Gastrocnemius medialis (tissue), 4 donors: ENCODE measurements at places on chromosomes 3 and 15. TPM values are rescaled to one million over a fixed set of nuclear protein-coding genes. Genes with fewer than 3 reads are reported as not detected.

- no peak for DNase-seq
Observed at GRCh38 chr15:62287066-62287857, 122.2 kb upstream of the C2CD4B start.

- DNase-seq: no peak
Observed at GRCh38 chr3:103730744-103731143, 1295.9 kb downstream of the ZPLD1 start.

The ATG3 gene
- 56.2 TPM for total RNA-seq

- no peak for DNase-seq
Observed at GRCh38 chr3:107063351-107063750, 313.9 kb upstream of the CCDC54 start.

DNA sequence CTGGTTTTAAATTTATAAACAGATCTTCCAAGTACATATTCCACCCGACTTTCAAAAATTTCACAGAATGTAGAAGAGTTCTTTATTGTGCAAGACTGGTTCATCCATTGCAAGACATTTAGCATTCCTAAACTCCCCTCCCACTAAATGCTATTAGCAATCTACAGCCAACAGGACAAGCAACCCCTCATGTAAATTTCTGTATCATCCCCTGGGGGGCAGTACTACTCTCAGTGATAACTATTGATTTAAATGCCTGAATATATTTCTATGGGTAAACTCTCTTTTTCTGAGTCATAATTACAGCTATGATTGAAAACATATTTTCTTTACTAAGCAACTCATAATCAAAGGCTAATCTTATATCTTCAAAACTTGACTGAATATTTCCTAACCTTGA, 10.7 kb upstream of the SLC15A2 start:
- DNase-seq: no peak

DNA sequence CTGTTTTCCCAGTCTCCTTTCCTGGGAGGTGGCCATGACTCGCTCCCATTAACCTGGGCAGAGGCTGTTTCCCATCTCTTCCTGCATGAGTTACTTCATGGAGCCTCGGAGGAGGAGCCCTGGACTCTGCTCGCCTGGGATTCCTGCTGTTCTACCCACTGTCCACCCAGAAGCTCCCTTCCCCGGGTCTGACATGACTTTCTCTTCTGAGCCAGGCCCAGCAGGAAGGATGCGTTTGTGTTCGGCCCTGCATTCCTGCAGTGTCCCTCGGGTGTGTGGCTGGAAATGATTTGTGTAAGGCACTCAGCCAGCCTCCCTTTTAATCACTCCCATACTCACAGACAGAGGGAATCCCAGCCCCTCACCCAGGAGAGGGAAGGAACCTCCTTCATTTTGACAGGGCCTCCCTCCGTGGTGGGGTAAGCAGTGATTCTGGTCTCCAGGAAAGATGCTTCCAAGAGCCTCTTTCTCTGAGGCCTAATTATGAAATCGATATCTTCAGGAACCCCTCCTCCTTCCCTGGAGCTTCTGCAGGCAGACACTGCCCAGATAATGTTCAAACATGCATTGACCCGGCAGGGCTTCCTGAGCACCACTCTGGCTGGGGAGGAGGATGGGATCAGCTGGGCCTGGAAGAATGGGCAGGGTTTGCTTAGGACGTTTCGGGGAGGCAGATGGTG, 41.6 kb upstream of the DLG1 start:
- no peak for DNase-seq

DNA sequence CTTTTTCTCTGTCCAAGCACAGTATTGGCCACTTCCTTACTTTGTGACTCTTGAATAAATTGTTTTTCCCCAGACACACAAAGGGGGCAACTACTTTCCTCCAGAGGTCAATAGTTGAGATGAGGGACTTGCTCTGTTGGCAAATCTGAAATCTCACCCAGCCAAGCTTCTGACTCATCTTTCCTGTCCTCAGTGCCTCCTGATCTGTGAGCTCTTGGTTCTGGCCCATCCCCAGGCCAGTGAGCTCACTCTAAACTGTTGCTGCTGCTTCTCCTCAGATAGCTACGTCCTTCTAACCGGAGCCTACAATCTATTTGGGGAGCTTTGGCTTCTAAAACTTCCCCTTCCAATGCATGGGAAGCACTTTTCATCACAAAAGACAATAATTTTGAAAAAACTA, 50.0 kb upstream of the NMD3 start:
- DNase-seq: peak; percentile 43

DNA sequence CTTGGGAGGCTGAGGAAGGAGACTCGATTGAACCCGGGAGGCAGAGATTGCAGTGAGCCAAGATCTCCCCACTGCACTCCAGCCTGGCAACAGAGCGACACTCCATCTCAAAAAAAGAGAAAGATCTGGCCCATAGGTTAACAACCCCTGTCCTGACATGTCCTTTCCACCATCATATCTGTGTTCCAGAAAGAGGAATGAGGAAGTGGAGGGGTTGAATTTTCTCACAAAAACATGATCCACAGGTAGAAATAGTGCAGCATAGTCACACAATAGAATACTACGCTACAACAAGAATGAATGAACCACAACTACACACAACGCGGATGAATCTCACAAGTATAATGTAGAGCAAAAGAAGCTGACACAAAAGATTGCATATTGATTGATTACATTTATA, 4.7 kb upstream of the SLC51B start:
- no peak for DNase-seq

DNA sequence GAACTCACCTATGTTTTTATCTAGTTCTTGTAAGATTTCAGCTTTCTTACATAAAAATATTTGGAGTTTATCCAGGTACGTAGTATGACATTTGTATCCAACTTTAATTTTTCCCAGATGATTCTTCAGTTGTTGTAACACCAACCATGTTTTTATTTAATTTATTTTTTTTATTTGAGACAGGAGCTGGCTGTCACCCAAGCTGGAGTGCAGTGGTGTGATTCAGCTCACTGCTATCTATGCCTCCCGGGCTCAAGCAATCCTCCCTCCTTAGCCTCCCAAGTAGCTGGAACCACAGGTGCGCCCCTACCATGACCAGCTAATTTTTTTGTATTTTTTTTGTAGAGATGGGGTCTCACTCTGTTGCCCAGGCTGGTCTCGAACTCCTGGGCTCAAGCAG, 6.6 kb downstream of the XYLB start:
- no peak for DNase-seq

GRCh38 chr15:56883088-56883487, 35.4 kb upstream of the TCF12 start:
- no peak for DNase-seq

DNA sequence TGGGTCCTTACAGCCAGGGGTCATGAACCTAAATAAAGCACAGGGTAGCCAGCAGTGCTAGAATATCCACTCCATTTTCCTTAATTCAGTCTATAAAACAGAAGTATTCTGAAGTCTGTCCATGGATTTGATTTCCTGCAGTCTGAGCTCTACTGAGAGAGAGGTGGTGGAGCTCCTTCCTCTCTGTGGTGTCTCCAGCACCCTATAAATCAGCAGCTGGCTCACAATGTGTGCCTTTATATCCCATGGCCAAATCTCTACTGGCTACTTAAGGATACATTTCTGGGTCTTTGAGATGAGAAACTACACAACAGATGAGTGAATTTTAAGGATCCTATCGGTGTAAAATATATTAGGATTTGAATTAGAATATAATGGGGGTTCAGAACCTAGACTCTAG, 339.9 kb upstream of the RBMS3 start:
- no peak for DNase-seq

GRCh38 chr3:71127052-71127831, 456.3 kb downstream of the FOXP1 start:
- DNase-seq: no peak

The TMC3 gene
- total RNA-seq: not detected

GRCh38 chr15:95989392-95989791, 341.1 kb upstream of the NR2F2 start:
- DNase-seq: no peak

DNA sequence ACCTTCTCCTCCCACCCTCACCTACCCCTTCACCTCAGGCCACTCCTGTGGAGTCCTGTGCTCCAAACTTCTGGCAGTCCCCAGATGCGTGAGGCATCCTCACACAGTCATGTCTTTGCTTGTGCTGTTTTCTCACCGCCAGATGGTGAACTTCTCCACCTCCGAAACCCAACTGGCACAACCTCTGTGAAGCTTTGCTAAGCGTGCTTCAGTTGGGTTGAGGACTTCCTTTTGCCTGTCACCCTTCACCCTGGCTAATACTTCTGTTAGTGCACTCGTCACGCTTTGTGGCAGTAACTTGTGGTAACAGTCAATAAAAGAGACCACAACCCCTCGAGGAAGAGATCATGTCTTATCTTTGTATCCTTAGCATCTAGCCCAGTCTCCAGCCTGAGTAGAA, 42.0 kb upstream of the SKOR1 start:
- DNase-seq: no peak

DNA sequence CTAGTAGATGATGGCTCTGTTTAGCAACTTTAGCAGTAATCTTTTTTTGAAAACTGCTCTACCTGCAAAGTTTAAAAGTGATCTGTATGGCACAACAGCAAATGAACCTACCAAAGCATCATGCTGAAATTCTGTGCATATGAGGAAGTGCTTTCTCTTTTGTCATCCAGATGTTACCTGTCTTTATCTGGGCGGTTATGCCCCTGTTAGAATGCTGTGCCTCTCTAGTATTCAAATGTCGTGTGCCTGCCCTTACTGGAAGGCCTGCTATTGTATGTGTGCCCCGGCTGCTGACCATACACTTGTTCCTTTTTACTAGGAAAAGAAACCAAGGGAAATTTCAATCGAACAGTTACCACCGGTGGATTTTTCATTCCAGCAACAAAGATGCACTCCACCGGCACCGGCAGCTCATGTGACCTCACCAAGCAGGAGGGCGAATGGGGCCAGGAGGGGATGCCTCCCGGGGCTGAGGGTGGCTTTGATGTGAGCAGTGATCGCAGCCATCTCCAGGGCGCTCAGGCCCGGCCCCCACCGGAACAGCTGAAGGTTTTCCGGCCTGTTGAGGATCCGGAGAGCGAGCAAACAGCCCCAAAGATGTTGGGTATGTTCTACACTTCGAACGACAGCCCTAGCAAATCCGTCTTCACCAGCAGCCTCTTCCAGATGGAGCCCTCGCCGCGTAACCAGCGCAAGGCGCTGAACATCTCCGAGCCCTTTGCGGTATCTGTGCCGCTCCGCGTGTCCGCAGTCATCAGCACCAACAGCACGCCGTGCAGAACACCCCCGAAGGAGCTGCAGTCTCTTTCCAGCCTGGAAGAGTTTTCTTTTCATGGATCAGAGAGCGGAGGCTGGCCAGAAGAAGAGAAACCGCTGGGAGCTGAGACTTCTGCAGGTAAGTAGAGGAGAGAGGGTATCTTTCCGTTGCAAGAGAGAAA, 61.6 kb downstream of the TMEM39A start:
- DNase-seq: no peak

The NUTM1 gene
- total RNA-seq: not detected

The IGDCC3 gene
- total RNA-seq: not detected

- DNase-seq: no peak
Observed at GRCh38 chr3:18766974-18767373, 341.8 kb upstream of the SATB1 start.

DNA sequence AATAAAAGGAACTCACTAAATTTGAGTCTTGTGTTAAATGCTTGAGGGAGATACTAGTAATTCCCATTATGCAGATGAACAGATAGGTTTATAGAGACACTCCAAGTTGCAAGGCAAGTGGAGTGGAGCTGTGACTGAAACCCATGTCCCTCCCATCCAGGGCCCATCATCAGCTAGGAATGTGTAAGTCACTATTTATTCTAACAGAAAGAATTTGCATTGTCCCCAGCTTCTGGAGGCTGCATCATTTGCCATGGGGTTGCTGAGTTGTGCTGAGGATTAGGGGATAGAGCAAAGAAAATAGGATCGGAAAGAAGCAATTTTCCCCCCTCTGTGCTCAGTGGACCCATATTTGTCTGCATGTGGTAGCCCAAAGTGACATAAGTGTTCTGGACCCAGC, 197.4 kb upstream of the RGMA start:
- DNase-seq: no peak

GRCh38 chr3:98778383-98778782, 15.2 kb downstream of the ST3GAL6 start:
- DNase-seq: no peak

DNA sequence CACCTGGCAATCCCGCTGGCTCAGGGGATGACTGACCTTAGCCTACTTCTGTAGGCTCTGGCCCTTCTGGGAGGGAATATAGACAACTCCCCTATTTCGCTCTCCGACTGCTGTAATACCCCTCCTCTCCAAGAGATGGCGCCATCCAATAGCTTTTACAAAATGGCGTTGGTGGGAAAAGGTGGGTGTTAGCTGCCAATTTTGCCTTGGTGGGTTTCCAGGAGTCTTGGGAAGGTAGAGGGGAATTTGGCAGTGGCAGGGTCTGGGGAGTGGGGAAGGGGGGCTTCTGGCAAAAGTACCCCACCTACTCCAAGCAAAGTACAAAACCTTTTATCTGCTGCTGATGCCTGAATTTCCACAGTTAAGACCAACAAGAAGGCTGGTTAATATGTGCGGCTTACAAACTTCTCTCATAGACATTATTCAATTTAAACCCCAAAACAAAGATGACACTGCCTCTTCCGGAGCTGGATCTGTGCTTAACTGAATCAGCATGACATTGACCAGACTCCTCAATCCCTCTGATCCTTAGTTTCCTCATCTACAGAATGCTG, 62.1 kb downstream of the RASGRF1 start:
- no peak for DNase-seq

The DPPA2 gene
- not detected for total RNA-seq
